ENCODE measurements at places on chromosomes 6 and 20.

DNA sequence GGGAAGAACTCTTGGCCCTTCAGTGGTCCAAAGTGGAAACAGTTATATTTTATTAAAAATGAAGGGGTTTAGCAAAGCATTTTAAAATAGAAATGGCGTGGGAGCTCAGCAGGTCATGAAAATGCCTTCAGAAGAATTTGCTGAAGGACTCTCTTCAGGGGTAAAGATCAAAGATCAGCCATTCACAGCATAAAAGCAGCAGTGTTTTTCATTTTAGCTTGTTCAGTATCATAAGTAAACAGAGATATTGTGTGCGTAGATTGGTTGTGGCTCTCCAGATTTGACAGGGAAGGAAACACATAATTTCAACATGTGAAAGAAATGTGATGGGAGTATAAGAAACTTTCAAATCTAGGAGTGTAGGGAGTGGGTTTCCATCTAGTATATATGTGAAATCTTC, 519.2 kb upstream of the MAP3K7 start:
- DNase-seq = no peak

- no peak for DNase-seq
Measured at GRCh38 chr6:34658605-34659265, 37.8 kb downstream of the ILRUN start.

- DNase-seq = no peak
Measured at GRCh38 chr6:6969761-6970223, 138.0 kb upstream of the RREB1 start.

DNA sequence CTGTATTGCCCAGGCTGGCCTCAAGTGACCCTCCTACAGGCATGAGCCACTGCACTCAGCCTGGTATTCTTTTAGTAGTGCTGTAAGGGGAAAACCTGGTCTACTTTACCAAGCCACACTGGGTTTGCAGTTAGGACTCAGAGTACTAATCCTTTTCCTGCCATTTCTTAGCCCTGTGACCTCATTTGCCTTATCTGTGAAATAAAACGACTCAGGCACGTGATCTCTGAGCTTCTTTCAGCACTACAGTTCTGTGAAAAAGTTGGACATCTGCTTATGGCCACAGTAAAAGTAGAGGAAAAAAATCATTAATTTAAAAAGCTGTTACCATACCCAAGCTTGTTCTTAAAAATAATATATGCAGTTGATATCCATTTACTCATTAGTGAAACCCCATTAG, 1007.5 kb downstream of the KIF16B start:
- no peak for DNase-seq

- no peak for DNase-seq
Measured at GRCh38 chr6:101482606-101483005, 89.1 kb downstream of the GRIK2 start.

- no peak for DNase-seq
Measured at GRCh38 chr6:17057322-17057721, 44.5 kb upstream of the STMND1 start.

- DNase-seq = no peak
Measured at GRCh38 chr6:34664256-34664971, 32.2 kb downstream of the ILRUN start.

GRCh38 chr6:157748839-157749571, 74.0 kb upstream of the SNX9 start:
- no peak for DNase-seq
